NCI-H187 (cell line): ENCODE measurements at places on chromosomes 12 and 14.

GRCh38 chr14:75984674-75985073 is 889 bp upstream of the IFT43 start:
- no peak for DNase-seq

- peak; percentile 81 for DNase-seq
Observed at GRCh38 chr14:61524211-61524806, 171.0 kb upstream of the HIF1A start.

- DNase-seq: no peak
Observed at GRCh38 chr12:27667540-27667939, 28.7 kb upstream of the REP15 start.

DNA sequence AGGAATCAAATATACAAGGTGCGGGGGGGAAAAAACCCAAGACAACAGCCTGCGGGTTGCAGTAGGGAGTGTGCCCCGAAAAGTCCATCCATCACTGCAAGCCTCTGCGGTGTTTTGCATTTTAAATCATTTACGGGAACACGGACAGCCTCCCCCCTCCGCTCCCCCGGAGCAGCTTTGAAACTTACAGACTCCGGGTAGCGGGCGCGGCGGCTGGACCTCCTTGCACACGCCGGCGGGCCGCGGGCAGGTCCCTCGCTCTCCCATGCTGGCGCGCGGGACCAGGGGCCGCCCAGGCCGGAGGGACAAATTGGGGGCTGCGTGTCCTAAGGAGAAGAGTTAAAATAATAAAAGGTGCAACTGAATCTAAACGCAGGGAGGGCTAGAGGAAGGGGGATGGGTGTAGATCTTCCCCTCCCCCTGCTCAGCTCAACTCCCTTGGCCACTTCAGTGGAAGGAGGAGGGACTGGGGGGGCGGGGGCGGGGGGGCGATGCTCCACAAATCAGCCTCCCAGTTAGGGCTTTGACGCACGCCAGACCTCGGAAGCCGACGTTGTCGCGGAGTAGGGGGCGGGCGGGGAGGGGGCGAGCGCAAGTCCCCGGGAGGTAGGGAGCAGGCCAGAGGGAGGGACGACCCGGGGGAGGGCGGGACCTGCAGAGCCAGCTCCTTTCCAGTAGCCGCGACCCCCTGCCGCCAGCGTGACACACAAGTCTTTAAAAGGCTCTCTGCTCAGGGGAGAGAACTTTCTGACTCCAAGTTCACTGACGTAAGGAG is at the start of gene KCNJ8:
Gene KCNJ8, minus strand, starts transcription at position 349 of the 775 bp plus-strand sequence. CDS start 1,090 bp downstream, outside the sequence.
- no peak for DNase-seq

DNA sequence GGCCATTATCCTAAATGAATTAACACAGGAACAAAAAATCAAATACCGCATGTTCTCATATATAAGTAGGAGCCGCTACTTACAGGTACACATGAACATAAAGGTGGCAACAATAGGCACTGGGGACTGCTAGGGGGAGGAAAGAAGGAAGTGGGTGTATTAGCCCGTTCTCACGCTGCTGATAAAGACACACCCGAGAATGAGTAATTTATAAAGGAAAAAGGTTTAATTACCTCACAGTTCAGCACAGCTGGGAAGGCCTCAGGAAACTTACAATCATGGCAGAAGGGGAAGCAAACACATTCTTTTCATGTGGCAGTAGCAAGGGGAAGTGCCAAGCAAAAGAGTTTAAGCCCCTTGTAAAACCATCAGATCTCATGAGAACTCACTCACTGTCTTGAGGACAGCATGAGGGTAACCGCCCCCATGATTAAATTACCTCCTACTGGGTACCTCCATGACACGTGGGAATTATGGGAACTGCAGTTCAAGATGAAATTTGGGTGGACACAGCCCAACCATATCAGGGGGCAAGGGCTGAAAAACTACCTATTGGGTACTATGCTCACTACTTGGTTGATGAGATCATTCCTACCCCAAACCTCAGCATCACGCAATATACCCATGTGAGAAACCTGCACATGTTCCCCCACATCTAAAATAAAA is 16.4 kb upstream of the MIA2 start:
- no peak for DNase-seq

DNA sequence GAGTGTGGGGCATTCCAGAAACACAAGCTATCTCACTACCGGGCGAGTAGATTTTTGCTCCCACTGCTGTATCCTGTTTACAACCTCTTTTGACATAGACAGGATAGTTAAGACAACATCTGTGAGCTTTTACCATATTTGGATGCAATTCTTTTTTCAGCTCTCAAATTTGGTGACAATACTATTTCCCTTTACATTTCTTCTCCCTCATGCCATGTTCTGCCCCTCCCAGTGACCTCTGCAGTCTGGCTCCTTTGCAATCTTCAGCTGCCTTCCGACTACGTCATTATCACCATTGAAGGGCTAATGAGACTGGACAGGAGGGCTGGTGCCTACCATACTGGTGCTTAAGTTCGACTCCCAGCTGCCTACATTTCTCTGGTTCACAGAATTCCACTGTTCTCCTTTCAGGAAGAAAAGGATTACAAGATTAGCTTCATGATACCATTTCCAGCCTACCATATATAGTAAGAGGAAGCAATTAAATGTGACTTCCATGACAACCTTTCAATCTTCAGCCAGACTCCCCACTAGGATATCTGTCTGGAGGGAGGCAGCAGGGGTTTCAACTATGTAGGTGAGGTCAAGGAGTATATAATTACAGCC is 251.6 kb downstream of the PHLDA1 start:
- no peak for DNase-seq

DNA sequence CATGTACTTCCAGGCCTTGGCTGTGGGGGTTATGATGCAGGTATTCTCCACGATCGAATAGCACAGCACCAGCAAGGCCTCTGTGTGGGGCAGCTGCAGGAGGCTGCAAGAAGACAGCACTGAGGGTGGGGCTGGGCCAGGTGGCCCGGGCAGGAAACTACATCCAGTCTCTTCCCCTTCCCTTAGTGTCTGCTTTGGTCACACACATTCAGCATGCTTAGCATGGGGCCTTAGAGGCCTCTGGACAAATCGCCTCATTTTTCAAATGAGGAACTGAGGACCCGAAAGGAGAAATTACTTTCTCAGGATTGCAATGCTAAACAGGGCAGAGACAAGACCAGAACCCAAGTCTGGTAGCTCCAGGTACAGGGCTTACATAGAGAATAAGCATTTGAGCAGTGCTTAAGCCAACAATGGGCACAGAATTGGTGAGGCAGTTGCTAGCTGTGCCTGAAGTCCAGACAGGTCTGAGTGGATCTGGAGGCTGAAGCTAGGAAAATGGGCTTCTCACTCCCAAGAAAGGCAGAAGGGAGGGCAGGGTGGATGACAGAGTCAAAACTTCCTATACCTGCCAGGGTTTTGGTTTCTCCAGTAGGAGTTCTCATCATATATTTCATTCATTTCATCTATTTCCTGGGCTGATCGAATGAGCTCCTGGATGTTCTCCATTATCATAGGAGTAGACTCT is 3.5 kb downstream of the ACRBP start:
- no peak for DNase-seq

GRCh38 chr12:10632226-10632625 is 18.8 kb upstream of the MAGOHB start:
- DNase-seq: no peak
